ENCODE measurements at places on chromosomes 2 and 18.

DNA sequence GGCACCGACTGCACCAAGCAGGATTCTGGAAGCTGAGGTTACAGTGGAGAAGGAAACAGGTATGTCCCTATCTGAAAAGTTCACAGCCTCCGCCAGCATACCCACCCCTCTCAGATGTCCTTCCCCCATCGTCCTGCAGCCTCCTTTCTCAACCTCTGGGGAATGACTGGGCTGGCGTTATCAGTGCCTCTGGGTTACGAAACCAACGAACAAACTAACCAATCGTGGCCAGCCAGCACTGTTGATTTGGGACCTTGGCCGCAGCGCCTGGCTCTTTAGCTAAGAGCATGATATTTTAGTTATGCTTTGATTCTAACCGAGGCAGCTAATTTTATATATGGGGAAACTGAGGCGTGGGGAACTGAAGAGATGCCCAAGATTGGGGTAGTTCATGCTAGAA, 233.0 kb downstream of the TFCP2L1 start:
- no peak for DNase-seq

DNA sequence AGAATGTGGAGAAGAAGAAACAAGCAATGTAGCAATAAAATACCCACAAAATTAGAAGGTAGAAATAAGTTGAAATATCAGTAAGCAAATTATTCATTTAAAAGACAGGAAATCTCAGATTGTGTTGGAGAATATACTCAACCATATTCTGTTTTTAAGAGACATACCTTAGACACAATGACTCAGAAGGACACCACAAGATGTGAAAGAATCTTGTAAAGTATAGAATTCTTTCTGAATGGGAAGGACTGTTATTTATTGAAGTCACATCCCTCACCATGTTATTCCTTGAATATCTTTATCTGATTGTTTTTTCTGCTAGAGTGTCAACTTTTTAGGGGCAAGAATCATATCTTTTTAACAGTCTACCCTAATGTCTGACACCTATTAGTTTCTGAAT, 50.4 kb downstream of the CTAGE1 start:
- DNase-seq = no peak

GRCh38 chr2:206670531-206671319, 28.4 kb downstream of the FAM237A start:
- no peak for DNase-seq

DNA sequence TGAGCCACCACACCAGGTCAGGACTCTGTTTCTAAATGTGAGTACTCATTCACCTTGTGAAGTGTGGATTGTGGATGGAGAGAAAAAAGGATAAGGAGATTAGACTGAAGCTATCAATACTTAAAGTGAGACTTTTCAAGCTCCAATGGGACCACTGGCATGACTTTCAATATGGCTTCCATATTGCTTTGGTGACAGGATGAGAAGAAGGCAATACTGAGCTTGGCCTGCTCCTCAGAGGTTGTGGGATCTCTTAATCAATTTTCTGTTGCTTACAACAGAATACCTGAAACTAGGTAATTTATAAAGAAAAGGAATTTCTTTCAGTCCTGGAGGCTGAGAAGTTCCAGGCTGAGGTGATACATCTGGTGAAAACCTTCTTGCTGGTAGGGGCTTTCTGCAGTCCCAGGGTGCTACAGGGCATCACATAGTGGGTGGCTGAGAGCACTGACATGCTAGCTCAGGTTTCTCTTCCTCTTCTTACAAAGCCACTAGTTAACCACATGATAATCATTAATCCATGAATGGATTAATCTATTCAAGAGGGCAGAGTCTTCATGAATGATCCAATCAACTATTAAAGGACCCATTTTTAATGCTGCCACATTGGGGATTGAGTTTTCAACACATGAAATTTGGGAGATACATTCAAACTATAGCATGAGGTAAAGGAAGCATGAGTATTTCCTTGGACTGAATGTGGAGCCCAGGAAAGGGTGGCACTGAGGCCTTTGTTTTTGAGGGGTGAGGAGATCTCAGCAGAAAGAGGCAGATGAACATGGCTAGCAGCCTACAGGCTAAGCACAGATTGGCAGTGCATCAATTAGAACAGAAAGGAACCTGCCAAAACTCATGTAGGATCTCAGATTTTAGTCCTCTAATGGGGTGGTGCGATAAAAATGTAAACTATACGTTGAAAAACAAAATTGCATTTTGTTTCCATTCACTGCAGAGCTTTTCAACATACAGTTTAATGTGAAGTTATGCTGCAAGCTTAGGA, 274.5 kb downstream of the PIK3C3 start:
- DNase-seq = no peak

GRCh38 chr2:173165443-173166238, 90.0 kb downstream of the MAP3K20 start:
- DNase-seq = no peak

DNA sequence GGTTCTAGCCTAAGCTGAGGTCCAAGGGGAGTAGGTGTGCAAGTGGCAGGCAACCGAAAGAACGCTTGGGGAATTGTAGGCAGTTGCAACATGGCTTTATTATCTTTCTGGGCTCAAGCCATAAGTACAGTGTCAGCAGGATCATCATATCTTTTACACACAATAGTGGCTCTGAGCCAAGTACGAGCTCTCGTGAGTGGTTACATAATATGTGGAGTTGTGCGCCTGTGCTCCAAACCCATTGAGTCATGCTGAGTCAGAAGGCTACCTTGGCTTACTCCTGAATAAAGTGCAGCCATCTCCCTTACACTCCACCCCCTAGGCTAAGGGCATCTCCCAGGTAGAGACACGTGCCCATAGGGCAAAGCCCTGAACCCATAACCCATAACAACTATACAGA, 233.9 kb downstream of the SATB2 start:
- no peak for DNase-seq

DNA sequence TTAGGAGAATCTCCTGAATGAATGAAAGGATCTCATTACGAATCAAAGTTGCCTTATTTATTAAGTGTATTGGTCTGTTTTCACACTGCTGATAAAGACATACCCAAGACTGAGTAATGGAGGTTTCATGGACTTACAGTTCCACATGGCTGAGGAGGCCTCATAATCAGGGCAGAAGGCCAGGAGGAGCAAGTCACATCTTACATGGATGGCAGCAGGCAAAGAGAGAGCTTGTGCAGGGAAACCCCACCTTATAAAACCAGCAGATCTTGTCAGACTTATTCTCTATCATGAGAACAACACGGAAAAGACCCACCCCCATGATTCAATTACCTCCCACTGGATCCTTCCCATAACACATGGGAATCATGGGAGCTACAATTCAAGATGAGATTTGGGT, 785.2 kb upstream of the POU3F3 start:
- DNase-seq = no peak

- no peak for DNase-seq
Measured at GRCh38 chr18:27860701-27861107, 316.2 kb downstream of the CDH2 start.

All from stimulated activated CD8-positive, alpha-beta memory T cell treated with anti-CD3 and anti-CD28 coated beads, Interleukin-7, amount 100 ng/mL, for 1 hour (primary cell).